DMS153 (cell line): ENCODE measurements at places on chromosomes 11 and 22.

- DNase-seq = no peak
Observed at GRCh38 chr11:3989921-3990290, 104.7 kb upstream of the RRM1 start.

- DNase-seq = no peak
Observed at GRCh38 chr22:31840585-31840984, 86.8 kb downstream of the DEPDC5 start.

DNA sequence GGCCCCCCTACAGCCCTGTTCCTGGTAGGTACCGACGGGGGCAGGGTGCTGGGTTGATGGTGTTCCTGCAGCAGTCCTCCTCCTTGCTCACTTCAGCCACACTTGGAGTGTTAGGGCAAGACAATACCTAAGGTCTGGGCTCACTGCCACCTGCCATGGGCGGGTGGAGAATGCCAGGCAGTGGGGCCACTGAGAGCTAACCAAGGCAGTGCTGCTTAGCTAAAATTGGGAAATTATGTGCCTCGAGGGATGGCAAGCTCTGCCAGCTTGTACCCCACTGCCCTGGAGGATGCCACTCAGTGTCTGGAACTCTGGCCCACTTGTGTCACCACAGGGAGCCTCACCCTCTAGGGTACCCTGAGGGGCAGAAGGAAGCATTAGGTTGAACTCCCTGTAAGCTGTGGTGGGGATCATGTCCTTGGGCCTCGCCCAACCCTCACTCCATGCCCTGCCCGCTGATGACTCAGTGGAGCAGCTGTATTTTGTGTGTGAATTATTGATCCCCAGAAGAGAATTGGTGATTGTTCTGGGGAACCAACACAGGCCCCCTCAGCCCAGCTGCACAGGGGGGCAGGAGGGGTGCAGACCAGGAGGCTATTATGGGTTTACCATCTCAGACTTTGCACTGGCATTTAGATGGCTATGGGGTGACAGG lies 17.7 kb downstream of the PHLDB1 start:
- DNase-seq = no peak

DNA sequence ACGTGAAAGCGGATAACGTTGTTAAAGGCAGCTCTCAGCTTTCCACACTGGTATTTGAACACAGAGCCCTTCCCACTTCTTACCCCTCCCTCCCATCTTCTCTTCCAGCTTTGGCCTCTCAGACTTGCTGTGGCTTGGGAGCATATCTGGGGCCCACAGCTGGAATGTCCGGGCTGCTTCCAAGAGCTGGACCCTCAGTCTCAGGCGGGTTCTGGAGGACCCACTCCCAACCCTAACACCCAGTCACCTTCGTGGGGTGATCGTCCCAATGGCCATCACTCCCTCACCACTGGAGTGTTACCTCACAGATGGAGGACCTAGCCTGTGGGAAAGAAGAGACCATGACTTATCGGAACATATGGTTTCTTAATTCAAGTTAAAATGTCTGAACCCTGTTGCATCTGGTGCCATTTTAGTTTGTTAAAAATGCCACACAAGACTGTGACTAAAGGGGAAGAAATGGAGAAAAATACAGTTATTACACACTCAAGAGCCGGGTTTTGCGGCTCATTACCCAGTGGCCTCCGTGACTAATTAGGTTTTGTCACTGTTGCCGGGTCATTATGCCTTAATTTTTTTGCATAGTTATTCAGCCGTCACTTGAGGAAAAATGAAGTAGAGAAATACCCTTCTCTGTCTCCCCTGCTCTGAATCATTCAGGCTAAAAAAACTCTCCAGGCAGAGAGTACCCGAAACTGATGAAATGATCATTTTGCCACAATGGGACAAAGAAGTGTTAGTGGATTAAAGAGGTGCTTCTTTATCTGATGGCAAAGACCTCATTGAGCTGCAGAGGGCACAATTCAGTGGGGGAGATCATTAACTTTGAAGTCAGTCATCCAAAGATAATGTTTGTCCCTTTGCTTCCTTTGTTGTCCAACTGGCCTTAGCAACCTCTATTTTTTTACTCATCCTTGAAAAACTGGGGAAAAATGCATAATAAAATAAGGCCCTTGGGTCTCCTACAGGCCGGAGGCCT lies 87.2 kb upstream of the HTATIP2 start:
- DNase-seq = no peak

DNA sequence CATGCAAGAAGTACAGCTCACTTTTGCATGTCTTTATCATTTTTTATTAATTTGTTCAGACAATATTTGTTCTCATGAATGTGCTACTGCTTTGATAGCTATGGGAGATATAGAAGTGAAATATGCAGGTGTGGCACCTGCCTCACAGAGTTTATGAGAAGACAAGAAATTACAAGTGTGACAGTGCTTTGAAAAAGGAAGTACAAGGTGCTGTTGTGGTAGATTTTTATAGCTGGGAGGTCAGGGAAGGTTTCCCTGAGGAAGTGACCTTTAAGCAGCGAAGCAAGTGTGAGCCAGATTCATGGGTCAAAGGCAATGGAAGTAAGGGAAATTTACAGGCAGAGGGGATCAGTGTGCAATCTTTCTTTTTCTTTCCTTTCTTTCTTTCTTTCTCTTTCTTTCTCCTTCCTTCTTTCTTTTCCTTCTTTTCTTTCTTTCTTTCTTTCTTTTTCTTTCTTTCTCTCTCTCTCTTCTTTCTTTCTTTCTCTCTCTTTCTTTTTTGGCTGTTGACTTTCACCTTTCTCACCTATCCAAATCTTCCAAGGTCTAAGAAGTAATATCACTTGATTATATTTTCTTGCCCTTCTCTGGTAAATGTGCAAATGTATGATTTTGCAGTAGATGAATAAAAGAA lies 6.4 kb upstream of the BMAL1 start:
- DNase-seq = no peak

DNA sequence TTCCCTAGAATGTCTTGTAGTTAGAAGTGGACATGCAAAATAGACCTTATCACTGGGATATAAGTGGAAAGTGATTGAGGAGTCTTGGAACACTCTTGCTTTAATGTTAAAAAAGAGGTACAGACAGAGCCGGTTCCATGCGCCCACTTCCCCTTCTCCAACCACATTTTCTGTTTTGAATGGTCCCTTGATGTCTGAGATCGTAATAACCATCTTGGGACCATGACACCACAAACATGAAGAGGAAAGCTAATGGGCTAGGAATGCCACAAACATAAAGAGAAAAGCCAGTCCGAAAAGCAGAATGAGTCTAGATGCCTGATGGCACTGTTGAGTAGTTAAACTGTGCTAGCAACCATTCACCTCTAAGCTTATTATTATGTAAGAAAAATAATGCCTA lies 54.8 kb upstream of the SPON1 start:
- no peak for DNase-seq

- no peak for DNase-seq
Observed at GRCh38 chr11:45864041-45864440, 16.8 kb downstream of the CRY2 start.

- DNase-seq = no peak
Observed at GRCh38 chr11:93729129-93729616, 12.1 kb downstream of the TAF1D start.

DNA sequence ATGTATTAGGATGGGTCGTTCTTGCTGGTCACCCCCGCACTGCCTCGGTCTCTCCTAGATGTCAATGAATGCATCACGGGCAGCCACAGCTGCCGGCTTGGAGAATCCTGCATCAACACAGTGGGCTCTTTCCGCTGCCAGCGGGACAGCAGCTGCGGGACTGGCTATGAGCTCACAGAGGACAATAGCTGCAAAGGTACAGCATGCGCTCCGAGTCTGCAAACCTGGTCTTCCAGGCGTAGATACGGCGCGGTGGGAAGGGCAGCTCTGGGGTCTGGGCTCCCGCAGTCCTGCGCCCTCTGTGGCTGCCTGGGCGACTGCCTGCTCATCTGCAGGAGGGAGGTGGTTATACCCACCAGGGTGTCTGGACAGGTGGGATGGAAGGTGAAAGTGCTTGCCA lies 31.0 kb downstream of the FBLN1 start:
- no peak for DNase-seq

- no peak for DNase-seq
Observed at GRCh38 chr11:74147199-74147929, 23.4 kb downstream of the C2CD3 start.

DNA sequence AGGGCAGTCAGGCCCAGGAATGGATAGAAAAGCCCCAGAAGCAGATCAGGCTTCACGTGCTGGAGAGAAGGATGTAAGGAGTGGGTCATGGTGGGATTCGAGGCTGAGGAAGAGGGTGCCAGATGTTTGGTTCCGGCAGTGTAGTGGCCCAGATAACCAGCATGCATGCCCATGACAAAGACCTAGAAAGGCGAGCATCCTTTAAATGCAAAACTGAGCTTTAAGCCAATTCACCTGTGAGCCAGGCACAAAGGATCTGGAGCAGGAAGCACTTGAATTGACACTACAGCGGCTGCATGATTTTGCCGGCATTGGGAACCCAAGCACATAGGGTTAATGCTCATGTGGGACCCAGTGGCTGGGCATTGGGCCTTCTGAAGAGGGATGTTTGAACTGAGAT lies 185.5 kb downstream of the TRIM29 start:
- DNase-seq = no peak

GRCh38 chr22:28139516-28139915 lies 220.5 kb upstream of the PITPNB start:
- DNase-seq = no peak

- DNase-seq = no peak
Observed at GRCh38 chr11:34311126-34311525, 46.7 kb downstream of the ABTB2 start.

DNA sequence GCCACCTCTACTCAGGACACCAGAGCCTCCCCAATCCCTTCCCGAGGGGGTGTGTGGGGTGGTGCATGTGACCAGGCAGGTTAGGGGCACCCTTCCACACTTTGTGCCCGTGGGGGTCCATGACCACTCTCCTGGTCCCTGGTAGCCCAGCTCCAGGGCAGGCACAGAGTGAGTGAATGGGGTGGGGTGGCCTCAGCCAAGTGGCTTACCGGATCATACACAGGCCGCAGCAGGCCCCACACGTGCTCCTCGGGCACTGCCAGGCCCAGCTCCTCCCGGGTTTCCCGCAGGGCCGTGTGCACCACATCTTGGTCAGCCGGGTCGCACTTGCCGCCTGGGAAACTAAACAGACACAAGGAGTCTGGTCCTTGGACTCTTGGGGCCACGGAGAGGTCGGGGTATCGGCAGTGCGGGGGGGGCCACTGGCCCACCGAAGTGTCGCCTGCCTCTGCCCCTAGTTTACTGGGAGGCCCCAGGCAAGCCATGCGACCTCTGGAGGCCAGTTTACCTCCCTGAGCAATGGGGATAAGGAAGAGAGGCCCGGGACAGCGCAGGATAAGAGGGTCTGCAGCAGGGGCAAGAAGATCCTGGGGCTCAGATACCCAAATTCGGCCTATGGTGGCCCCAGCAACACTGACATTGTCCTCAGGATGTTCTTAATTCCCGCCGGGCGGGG lies 889 bp downstream of the NUDT8 start:
- no peak for DNase-seq

- DNase-seq = peak; percentile 71
Observed at GRCh38 chr11:11463405-11463804, 110.4 kb upstream of the CSNK2A3 start.

DNA sequence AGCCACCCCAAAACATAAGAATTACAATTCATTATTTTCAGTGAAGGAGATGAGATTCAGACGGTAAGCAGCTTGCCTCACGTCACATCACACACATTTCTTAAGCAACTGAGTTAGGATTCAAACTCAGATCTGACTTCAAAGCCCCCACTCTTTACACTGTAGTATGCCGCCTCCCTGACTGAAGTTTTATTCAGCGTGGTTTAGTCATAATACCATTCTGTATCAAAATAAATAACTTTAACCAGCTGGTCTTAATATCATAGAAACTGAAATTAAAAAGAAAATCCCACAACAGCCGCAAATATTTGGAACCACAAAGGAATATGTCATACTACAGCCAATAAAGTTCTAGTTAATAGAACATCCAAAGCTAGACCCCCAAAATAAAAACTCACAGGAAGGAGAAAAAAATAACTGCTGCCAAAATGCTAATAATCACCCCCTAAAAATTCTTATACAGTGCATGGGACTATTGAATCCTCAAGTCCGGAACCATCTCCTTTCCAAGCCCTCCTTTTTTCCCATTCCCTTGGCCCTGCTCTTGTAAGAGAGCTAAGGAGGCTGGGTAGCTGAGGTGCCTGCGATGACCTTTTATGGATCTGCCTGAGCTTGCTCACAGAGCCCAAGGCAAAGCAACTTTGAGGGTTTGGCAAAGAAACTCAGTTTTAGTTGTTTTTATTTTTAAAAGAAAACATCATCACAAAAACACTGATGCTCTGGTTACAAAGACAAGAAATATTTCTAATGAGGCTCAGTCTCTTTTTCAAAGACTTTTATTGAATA lies 334.5 kb downstream of the TTC28 start:
- no peak for DNase-seq

DNA sequence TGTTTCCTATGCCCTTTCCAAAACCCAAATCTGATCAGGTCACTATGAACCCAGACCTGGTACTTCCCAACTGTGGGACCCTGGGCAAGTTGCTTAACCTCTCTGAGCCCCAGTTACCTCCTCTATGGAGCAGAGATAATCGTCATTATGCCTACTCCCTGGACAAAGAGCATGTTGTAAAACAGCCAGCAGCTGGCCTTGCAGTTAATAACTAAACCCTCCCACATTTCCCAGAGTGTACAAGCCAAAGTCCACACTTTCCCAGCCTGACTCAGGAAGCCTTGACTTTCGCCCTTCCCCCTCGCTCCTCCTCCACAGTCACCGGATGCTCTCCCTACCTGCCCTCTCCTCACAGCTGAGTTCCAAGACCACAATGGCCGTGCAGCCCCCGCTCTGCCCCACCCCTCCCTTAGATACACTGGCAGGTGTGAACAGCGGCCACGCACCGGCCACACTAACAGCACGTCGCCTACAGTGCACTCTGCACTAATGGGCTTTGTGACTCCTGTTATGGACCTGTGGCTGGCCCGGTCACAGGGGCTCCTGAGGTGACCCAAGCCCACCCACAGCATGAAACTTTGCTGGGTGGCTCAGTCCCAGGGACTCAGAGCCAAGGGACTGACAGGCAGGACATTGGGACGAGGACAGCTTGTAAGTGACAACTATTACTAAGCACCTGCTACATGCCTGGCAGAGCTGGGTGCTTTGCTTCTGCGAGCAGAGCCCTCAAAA lies 15.6 kb upstream of the MFNG start:
- DNase-seq = peak; percentile 87

- no peak for DNase-seq
Observed at GRCh38 chr11:119686177-119686882, 42.7 kb downstream of the NECTIN1 start.

GRCh38 chr11:117933930-117934329 lies 4.7 kb upstream of the TMPRSS13 start:
- no peak for DNase-seq

- no peak for DNase-seq
Observed at GRCh38 chr22:39724390-39724789, 153.8 kb downstream of the CACNA1I start.

GRCh38 chr11:79087238-79087960 lies 353.4 kb downstream of the TENM4 start:
- no peak for DNase-seq

GRCh38 chr11:115918576-115918975 lies 414.4 kb upstream of the CADM1 start:
- no peak for DNase-seq

GRCh38 chr22:20940904-20941385 lies 23.7 kb downstream of the CRKL start:
- DNase-seq = no peak
